SK-N-SH (cell line): ENCODE measurements at places on chromosomes 6 and 20. TPM values are rescaled to one million over a fixed set of nuclear protein-coding genes. Genes with fewer than 3 reads are reported as not detected.

MLN gene
- not detected in 2 replicates for polyA plus RNA-seq

DNA sequence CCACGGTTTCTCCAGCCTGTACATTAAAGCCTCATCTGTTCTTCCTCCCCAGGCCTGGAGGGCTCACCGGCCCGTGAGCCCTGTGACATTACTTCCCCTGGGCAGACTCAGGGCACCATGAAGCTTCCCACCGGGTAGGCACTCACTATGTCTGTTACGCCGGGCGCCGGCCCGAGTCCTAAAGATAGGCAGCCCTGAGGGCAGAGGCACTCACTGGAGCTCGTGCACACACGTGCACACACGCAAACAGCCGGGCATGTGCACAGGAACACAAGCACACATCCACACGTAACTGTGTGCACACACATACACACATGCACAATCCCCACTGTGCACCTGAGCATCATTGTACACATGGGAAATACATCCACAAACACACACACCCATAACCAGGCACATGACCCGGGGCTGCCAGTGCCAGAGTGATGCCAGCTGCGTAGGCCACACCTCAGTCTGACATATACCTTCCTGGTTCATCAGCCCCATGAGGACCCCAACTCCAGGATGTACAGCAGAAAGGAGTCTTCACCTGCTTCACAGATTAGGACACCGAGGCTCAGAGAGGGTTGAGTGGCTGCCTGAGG, 83.7 kb downstream of the YTHDF1 start:
- no peaks in the 10 kb centered on the region for H3K36me3 ChIP-seq
- no peak overlapping the region for H3K27ac ChIP-seq
- no peak overlapping the region for H3K4me3 ChIP-seq
- peaks cover 22% of the 10 kb centered on the region for H3K27me3 ChIP-seq
- DNase-seq = no peak

- H3K36me3 ChIP-seq = no peaks in the 10 kb centered on the region
- H3K4me3 ChIP-seq = no peak overlapping the region
- H3K4me1 ChIP-seq = no peaks in the 10 kb centered on the region
Measured at GRCh38 chr6:39465539-39465938, 143.0 kb upstream of the KCNK16 start.

GRCh38 chr20:43752561-43753301, 25.9 kb upstream of the GTSF1L start:
- H3K4me3 ChIP-seq = no peak overlapping the region
- H3K27ac ChIP-seq = no peak overlapping the region
- no peaks in the 10 kb centered on the region for H3K36me3 ChIP-seq
- no peaks in the 10 kb centered on the region for H3K4me1 ChIP-seq
- H3K27me3 ChIP-seq = no peaks in the 10 kb centered on the region
